H1 (cell line): ENCODE measurements at places on chromosomes 11 and 22. TPM values are rescaled to one million over a fixed set of nuclear protein-coding genes. Genes with fewer than 3 reads are reported as not detected.

DNA sequence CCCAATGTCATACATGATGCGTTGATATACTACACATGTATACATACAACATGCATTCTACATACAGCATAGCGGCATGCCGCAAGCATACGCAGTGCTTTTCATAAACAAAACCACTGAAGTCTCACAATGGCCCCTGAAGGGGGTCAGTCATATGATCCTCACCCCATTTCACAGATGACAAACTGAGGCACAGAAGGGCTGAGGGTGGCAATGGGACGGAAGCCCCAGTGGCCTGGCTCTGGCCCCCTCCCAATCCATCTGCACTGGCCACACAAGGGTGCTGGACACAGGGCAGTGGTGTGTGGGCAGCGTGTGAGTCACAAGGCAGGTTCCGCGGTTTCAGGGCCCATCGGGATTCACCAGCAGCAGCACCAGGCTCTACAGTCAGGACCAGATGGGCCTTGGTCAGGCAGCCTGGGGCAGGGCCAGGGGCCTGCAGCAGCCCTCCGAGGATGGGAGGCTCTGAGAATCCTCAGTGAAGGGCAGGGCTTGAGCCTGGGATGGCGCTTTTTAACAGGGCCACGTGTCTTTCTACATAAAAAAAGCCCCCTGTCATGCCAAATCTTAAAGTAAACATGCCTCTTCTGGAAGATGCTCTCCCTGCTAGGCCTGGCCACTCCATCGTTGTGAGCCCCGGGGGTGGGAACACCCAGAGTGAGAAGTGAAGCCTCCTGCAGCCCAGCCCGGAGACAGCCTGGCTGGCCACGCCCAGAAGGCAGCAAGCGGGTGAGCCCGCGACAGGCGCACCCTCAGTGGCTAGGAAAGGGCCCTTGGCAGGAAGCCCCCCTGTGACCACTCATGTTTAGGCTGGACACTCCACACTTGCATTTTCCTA is 206.5 kb downstream of the CTTN start:
- no peak for DNase-seq

GRCh38 chr11:134517621-134518293 is 105.7 kb upstream of the B3GAT1 start:
- DNase-seq = no peak

DNA sequence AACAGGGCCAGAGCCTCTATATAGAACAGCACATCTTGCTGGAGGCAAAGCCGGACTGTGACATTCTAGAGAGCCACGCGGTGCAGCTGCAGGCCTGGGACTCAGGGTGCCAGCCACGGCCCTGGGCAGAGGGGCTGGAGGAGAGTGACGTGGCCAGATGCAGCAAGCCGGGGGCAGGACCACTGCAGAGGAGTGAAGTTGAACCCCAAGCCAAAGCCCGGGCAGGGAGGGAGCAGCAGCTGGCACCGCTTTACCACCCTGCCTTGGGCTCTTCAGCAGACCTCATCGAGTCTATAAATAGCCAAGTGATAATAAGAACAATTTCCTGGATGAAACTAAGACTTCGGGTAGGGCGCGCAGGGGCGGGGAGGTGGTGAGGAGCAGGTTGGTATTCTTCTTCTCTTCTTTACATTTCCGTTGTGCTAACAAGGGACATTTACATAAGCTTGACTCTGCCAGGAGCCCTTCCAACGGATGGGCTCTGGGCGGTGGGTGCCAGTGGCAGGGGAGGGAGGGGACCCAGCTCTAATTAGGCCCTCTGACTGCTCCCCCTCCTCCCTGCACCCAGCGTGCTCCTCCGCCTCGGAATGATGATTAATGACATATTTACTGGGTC is 110.2 kb downstream of the ST3GAL4 start:
- no peak for DNase-seq

GRCh38 chr22:47161631-47162030 is 399.2 kb downstream of the TBC1D22A start:
- no peak for DNase-seq

GRCh38 chr11:1776331-1776851 is 12.7 kb upstream of the CTSD start:
- no peak for DNase-seq

TM7SF2 gene
- 40.1 and 42.4 TPM in 2 replicates for total RNA-seq

UPK3A gene
- total RNA-seq = 0.35 TPM in 1 of 2 replicates, not detected in the other

MB gene
- total RNA-seq = not detected in 2 replicates
